Stromal cell of bone marrow (primary cell): ENCODE measurements at places on chromosomes 7 and 10.

GRCh38 chr10:88113657-88114272, 250.3 kb downstream of the PTEN start:
- peak; percentile 34 for DNase-seq

DNA sequence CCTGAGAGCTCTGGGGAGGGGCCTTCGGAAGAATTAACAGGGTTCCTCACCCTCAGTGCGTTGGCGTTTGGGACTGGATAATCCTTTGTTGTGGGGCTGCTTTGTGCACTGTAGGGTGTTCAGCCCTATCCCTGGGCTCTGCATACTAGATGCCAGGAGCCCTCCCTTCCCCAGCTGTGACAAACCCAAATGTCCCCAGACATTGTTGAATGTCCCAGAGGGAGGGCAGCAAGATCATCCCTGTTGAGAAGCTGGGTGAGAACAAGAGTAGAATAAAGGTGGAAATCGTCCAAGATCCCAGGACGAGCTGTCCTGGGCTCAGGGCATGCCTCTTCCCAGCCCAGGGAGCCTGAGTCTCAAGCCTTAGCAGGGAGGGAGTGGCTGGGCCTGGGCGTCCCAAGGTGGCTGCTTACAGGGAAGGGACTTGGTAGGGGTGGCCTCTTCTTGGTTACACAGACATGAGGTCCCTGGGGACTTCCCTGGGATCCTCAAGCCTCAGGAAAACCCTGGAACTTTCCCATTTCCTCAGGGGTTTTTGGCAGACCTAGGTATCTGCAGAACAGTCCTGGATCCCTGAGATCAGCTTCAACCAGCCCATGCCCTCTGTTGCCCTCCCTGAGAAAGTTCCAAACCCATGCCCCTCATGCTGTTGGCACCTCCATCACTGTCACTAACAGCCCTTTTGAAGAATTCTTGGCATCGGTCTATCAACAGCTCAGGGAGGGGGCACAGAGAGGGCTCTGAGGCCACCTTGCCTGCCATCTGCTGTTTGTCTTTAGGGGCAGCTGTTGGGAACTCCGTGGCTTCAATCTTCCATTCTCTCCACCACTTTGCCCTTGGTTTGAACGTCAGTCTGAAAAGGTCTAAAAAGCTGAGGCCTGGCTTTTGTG, 53.7 kb downstream of the GOLGA7B start:
- no peak for DNase-seq

- no peak for DNase-seq
Observed at GRCh38 chr10:113897693-113898618, 43.5 kb downstream of the NHLRC2 start.

DNA sequence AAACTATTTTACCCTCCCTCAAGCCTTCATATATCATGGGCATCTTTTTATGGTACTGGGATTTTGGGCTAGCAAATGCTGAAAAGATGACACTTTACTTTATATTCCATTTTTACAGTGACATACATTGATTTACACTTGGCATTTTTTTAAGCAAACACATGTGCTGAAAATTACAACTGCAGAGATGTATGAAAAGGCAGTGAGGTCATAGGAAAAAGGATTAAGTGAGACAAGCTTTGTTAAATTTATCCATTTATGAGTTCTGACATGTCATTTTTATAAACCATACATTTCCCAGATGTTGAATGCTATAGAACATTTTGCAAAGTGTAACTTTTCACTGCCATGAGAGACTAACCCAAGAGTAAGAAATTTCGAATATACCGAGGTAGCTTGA, 68.8 kb upstream of the RSU1 start:
- no peak for DNase-seq

- no peak for DNase-seq
Observed at GRCh38 chr7:1046722-1047679, 2.7 kb downstream of the GPR146 start.

- DNase-seq = no peak
Observed at GRCh38 chr10:110413049-110413783, 84.5 kb upstream of the DUSP5 start.

DNA sequence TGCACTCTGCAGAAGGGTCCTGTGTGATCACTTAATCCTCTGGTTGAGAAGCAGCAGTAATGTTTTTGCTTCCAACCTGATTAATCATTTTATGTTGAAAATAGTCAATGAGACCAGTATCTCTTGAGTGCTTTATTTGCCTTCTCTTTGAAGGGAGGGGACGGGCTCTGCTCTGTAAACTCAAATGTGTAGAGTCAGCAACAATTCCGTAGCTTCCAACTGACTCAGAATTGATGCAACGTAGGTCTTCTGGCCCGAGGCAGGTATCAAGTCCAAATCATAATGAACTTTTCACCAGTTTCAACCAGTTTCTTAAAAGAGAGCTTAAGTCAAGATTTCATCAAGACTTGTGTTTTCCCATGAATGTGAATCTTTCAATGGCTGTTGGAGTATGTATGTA, 26.3 kb downstream of the GUSB start:
- DNase-seq = no peak

GRCh38 chr10:62095181-62096122, 173.2 kb downstream of the RTKN2 start:
- peak; percentile 79 for DNase-seq

DNA sequence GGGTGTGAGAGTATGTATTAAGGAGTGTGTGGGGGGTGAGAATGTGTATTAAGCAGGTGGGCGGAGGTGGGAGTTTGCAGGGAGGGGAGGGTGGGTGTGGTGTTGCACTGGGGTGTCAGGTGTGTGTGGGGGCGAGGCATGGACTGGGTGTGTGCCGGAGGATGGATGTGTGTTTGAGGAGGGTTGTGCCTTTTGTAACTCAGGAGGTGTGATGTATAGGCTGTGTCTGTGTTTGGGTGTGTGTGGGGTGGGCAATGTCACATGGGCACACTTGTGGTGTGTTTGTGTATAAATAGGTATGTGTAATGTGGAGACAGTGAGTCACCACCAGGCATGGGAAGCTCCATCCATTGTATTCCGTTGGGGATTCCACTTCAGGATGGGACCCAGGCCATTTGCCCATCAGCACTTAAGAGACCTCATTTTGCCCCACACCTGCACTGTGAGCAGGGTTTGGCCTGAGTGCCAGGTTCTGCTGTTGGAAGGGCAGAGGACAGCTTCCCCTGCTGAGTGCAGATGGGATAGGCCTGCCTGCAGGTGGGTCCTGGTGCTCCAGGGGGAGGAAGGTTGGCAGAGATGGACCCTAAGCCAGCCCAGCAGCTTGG, 5.8 kb downstream of the UNC5B start:
- DNase-seq = no peak

DNA sequence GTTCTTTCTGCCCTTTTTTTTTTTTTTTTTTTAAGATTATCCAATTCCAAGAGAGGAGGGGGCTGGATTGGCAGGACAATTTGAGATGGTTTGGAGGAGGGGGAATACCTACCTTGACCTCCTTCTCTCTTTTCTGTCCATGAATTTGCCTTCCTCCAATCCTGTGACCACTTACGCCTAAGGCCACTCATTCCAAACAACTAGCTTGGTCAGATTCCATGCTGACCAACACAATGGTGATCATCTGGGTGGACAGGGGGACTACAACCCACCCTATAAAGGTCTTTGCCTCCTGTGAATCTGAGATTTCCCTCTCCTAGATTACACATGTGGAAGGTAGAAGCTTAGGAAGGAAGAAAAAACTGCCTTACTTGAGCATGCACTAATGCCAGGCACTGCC, 2.3 kb upstream of the LDB1 start:
- no peak for DNase-seq

DNA sequence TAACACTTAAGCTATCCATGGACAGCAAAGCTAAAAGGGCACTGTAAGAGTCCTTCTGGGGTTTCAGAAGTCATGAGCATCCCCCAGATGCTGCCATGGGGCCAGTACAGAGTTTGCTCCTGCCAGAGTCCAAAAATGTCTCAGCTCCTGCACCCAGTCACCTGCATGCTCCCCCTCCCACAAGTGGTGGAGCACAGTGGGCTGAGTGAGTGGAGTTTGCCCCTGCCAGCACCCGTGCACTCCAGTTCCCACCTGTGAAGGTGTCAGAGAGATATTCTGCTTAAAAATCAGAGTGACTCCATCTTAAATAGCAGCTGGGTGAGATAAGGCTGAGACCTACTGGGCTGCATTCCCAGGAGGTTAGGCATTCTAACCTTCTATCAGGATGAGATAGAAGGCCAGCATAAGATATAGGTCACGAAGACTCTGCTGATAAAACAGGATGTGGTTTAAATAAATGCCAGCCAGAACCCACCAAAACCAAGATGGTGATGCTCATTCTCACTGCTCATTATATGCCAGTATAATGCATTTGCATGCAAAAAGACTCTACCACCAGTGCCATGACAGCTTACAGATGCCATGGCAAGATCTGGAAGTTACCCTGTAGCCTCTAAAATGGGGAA, 140.1 kb upstream of the ZNF92 start:
- DNase-seq = no peak

DNA sequence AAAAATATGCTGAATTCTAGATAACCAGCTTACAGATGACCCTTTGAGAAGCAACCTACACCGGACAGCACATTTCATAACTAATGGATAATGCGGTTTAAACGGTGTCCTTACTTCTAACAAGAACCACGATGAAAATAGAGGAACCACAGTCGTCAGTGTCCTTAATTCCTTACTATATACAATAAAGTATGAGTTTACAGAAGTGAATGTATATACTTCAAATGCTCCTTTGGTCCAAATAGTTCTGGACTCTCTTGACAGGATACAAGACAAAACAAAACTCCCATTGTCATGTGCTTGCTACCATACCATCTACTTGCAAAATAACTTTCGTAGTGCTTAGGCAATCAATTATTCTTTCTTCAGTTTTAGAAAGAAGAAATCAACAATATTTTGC, 2.4 kb downstream of the NAMPT start:
- no peak for DNase-seq

DNA sequence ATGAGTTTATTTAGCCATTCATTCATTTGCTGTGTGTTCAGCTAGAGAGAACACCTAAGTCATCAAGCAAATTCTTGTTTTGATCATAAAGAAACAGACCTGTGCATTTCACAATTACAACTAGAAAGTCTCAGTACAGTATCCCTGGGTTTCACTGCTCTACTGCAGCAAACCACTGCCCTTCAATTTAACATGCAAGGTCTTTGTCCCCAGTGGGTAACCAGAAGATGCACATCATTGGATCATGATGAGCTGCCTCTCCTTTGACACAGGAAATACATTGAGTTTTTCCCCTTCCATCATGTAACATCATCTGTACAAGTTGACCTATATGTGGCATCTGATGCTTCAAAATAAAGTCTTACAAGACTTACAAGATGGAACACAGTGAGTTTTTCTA, 70.5 kb upstream of the MRLN start:
- DNase-seq = no peak

DNA sequence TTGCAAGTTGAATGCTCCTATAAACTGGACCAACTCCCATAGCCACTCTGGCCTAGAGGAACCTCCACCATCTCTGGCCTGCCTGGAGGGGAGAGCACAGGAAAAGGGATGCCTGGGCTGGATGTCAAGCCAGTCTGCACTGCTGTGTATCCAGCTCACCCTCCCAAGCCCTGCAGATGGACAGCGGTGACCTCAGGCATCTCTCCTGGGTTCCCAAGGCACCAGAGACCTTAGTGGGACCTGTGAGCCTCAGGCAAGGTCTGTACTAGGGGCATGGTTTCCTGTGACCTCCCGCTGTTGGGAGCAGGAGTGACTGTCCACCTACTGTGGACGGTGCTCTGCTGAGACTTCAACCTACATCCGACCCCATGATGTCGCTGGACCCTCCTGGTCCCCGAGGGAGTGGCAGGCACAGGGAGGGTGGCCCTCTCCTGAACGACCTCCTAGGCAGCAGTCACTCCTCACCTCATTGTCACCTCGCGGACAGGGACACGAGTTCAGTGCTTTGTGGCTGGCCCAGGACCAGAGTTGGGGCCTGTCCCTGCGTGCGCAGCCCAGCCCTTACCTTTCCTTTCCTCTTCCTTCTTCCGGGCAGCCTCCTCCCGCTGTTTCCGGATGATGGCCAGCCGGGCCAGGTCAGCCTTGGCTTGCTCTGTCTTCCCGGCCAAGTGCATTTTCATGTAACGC, 11.0 kb downstream of the PDAP1 start:
- no peak for DNase-seq

GRCh38 chr10:60099998-60100747, 193.8 kb upstream of the CCDC6 start:
- peak; percentile 57 for DNase-seq

- DNase-seq = no peak
Observed at GRCh38 chr7:80707318-80707717, 68.9 kb downstream of the CD36 start.

DNA sequence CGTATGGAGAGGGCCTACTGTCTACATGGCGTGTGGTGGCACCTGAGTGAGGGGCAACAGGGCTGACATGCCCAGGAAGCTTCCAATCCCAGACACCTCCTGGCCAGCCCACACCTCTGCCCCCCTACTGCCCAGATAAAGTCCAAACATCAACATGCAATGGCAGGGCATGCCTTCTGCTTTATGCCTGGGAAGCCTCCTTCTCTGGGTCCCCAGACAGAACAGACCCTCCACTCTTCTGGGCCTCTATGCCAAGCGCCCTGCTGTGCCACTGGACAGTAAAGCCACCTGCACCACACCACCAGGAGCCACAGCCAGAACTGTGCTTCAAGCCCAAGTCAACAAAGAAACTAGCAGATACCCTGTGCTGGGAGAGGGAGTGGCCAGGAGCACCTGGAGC, 12.5 kb downstream of the TMEM72 start:
- DNase-seq = no peak

- no peak for DNase-seq
Observed at GRCh38 chr10:50501924-50502452, 121.8 kb downstream of the SGMS1 start.

DNA sequence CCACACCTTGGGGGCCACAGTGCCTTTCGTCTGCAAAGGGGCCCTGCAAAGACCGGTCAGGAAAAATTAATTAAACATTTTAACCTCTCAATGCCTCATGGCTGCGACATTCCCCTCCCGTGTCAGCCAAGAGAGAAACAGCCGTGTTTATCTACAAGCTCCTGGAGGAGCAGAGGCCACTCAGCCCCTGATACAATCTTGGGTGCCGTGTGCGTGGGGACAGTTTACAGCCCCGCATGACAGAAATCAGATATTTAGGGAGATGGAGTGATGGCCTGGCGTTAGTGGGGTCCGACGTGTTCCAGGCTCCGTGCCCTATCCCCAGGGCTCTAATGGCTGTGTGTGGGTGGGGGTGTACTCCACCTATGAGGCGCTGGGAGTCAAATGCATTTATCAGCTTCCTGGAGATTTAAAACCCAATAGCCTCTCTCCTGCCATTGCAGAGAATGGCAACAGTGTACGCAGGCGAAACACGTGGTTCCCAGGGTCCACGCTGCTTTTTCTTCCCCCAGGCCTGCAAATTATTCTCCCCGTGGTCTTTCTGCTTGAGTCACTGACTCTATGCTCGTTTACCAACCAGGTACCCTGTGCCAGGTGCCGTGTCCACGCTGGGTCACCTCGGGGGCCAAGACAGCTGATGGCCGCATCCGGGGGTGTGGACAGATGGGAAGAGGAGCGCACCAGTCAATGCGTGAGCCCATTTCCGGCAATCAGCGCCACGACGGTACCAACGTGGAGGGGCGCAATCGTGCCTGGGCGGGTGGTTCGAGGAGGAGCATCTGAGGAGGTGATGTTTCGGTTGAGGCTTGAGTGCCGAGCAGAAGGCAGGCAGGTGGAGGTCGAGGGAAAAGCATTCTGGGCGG, 26.6 kb upstream of the PSMG3 start:
- no peak for DNase-seq
